ENCODE measurements at places on chromosomes 1 and 21. TPM values are rescaled to one million over a fixed set of nuclear protein-coding genes. Genes with fewer than 3 reads are reported as not detected.
A peak's percentile ranks its signal among the peaks of the same experiment; 100 is the strongest.

The CD84 gene
- 0.46 TPM for polyA plus RNA-seq

- no peak overlapping the region for H3K4me3 ChIP-seq
- H3K27ac ChIP-seq = no peak overlapping the region
- H3K27me3 ChIP-seq = no peaks in the 10 kb centered on the region
- no peak for DNase-seq
- no peaks in the 10 kb centered on the region for H3K36me3 ChIP-seq
- peaks cover 32% of the 10 kb centered on the region for H3K4me1 ChIP-seq
Measured at GRCh38 chr1:110387048-110387754, 3.6 kb downstream of the SLC16A4 start.

The PWP2 gene
- polyA plus RNA-seq = 2.4 TPM

- DNase-seq = no peak
- H3K4me1 ChIP-seq = no peaks in the 10 kb centered on the region
- H3K27ac ChIP-seq = peak overlapping the region; percentile 70
- H3K4me3 ChIP-seq = no peak overlapping the region
- no peaks in the 10 kb centered on the region for H3K27me3 ChIP-seq
Measured at GRCh38 chr1:225485226-225485625, 57.4 kb upstream of the LBR start.

DNA sequence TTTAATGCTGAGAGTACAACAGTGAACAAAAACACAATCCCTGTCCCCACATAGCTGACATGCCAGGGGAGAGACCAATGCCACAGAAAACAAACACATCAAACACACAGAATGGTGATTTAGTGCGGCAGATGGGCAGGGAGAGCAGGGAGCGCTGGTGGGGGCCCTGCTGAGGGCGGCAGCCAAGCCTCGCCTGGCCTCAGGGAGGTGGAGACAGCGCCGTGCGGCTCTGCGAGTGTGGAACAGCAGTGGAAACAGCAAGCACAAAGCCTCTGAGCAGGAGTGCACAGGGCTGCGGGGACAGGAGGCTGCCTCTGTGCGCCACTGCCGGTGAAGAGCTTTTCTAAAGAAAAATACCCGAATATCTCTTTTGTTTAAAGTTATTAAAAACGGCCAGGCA lies 17.0 kb downstream of the MCM3AP start:
- no peak overlapping the region for H3K27ac ChIP-seq
- H3K27me3 ChIP-seq = no peaks in the 10 kb centered on the region
- no peak for DNase-seq
- H3K4me3 ChIP-seq = no peak overlapping the region
- H3K4me1 ChIP-seq = no peaks in the 10 kb centered on the region
- H3K36me3 ChIP-seq = peaks cover 100% of the 10 kb centered on the region

The CRP gene
- not detected for polyA plus RNA-seq

The VWA5B1 gene
- polyA plus RNA-seq = not detected

The CELA2B gene
- not detected for polyA plus RNA-seq

DNA sequence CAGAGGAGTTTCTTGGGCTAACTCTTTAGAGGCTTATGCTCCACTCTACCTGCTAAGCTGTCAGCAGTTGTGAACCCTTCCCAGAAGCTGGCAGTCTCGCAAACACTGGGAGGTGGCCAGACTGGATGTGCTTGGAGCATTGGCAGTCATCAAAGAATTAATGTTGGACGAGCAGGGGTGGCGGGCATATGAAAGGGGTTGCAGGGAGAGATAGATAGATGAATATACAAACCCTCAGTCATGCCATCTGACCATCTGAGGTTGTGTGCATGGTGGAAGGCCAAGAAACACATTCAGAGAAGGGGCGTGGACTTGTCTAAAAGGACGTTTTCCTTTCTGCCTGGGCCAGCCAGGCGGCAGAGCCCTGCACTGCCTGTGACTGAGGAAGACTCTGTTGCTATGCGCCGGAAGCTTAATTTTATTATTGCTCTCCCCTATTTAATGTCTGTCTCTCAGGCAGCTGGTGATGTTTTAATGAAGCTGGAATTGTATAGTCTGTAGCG lies 164.4 kb downstream of the PBX1 start:
- H3K27me3 ChIP-seq = no peaks in the 10 kb centered on the region
- peaks cover 32% of the 10 kb centered on the region for H3K4me1 ChIP-seq
- H3K4me3 ChIP-seq = no peak overlapping the region

The SYT14 gene
- polyA plus RNA-seq = 0.03 TPM

The C1orf74 gene
- 1.3 TPM for polyA plus RNA-seq

GRCh38 chr1:202593845-202594244 lies 116.4 kb downstream of the SYT2 start:
- no peaks in the 10 kb centered on the region for H3K27me3 ChIP-seq
- H3K27ac ChIP-seq = no peak overlapping the region
- peaks cover 5% of the 10 kb centered on the region for H3K4me1 ChIP-seq

GRCh38 chr1:7366286-7366954 lies 404.7 kb upstream of the VAMP3 start:
- DNase-seq = no peak
- H3K27me3 ChIP-seq = no peaks in the 10 kb centered on the region
- no peak overlapping the region for H3K4me3 ChIP-seq
- H3K36me3 ChIP-seq = no peaks in the 10 kb centered on the region
- H3K4me1 ChIP-seq = no peaks in the 10 kb centered on the region
- no peak overlapping the region for H3K27ac ChIP-seq

DNA sequence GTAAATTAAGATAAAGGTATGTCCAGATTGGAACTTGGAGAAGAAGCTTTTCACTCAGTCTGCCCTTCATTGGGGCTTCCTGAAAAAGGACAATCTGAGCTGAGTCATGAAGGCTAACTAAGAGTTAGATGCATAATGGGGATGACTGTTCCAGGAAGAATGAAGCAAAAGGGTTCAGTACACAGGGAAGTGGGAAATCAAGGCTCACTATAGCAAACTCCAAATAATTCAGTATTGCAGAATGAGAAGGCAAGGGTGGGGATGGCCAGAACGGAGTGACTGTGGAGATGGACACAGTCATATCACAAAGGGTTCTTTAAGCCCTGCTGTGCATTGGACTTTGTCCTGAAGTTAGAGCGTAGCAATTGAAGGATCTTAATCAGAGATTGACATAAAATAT lies 158.3 kb downstream of the FGGY start:
- H3K4me1 ChIP-seq = no peaks in the 10 kb centered on the region
- no peak overlapping the region for H3K27ac ChIP-seq
- H3K4me3 ChIP-seq = no peak overlapping the region
- DNase-seq = no peak
- H3K27me3 ChIP-seq = no peaks in the 10 kb centered on the region

Measured in stomach (tissue), 19 donors.